Cardiac septum (tissue), 1 donor: ENCODE measurements at places on chromosomes 11 and 22. TPM values are rescaled to one million over a fixed set of nuclear protein-coding genes. Genes with fewer than 3 reads are reported as not detected.

DNA sequence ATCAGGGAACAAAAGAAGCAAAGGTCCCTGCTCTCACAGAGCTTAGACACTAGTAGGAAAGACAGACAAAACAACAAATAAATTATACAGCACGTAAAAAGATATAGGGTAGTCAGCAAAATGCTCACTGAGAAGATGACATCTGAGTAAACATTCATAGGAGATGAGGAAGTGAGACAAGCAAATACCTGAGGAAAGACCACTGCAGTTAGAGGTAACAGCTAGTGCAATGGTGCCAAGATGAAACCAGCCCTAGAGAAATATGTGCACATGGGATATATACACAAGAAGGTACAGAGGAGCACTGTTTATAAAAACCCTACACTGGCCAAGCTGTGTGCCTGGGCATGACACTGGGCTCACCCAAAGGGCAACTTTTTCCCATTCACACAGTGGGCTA, 9.8 kb downstream of the CYP2R1 start:
- no peak for DNase-seq

GRCh38 chr11:8732748-8733241, 50.2 kb downstream of the RPL27A start:
- peak; percentile 83 for DNase-seq

DNA sequence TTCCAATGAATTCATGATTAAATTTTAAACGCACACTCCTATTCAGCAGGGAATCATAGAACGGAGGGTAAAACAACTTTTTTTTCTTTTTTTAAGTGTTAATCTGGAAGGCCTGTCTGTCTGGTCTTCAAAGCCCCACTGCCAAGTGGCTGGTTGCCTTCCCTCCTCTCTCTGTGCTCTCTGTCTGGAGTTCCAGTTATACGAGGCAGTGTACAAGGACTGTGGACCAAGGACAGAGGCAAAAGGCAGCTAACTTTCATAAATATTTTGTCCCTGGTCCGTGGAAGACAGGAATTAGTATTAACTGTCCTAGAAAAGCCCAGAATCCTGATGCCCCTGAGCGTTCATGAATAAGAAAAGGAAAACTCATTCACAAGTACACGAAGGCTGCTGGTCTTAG, 164.0 kb upstream of the E2F8 start:
- no peak for DNase-seq

- DNase-seq: no peak
Observed at GRCh38 chr11:77710358-77710757, 72.8 kb upstream of the CLNS1A start.

GRCh38 chr11:121465709-121466062, 12.9 kb upstream of the SORL1-AS1 start:
- no peak for DNase-seq

DNA sequence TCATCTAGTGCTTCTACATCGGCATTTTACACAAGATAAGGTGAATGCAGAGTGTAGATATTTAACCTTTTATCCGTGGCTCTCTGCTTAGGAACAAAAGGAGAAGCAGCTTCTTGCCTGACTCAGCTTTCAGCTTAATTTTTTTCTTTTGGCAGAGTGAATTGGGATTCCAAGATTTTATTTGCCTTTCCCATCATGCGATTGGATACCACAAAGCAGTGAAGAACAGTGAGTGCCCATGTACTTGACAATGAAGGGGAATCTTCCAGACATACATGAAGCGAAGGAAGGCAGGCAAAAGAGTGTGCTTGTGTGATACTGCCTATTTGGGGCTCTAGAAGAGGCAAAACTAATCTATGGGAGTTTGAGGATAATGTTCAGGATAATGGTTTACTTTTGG, 17.0 kb upstream of the CHKA start:
- DNase-seq: no peak

DNA sequence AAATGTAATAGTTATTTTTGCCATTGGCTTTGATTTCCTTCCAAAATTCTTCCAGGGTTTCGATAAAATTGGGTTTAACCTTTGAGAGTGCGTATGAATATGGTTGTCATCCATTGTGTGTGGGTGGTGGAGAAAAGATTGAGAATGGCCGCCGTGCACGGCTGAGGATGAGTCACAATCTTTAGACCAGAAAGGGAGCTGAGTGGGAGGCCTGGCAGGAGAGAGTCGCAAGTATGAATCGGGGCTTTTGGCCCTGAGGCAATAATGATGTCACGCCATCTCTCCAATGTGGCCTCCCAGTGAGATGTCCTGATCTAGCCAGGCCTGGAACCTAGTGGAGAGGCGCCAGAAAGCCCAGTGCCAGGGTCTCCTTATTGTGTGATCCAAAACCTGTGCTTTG, 33.1 kb upstream of the SMPD1 start:
- DNase-seq: no peak

DNA sequence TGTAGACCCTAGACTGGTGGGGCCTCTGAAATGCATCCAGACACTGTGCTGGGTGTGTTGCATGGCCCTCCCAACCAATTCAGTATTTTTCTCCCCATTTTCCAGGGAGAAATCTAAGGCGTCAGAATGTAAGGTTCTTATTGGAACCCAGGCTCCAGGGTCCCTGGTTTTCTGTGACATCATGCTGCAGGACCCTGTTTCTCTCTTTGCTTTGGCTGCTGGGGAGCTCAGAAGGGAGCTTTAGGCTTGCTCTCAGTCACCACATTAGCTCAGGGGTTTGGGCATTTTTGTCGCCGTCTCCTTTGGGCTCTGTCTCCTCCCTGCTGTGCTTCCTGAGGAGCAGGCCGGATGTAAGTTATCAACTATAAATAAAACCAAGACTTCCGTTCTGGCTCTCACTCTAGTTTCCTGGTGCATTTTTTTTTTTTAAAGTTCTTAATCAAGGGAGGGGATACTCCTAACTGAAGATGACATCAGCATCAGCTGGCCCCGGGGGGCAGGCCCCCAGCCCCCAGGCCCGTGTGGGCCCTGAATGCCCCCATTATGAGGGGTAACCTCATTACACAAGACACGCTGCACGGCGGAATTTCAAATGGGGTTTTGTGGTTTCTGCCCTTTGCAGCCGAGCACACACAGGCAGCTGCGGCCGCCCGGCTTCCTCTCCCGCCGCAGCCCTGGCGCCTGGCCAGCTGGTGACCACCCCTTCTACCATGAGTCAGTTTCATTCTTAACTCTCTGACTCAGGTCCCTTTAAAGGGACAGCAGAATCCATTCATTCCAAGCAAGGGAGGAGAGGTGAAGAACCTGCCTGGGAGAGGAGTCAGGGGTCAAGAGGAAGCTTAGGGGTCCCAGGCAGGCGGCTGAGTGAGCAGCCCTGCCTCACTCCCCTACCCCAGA, 3.2 kb downstream of the MYEOV start:
- DNase-seq: peak; percentile 95

- DNase-seq: no peak
Observed at GRCh38 chr22:22830957-22831688, 56.5 kb upstream of the IGLL5 start.

CD6 gene
- 0.86 TPM for total RNA-seq
